ENCODE measurements at places on chromosomes 4 and X.

- DNase-seq, result no peak
Observed at GRCh38 chrX:118665204-118665603, 62.2 kb upstream of the IL13RA1 start.

- no peak for DNase-seq
Observed at GRCh38 chrX:50180073-50180940, 20.5 kb downstream of the AKAP4 start.

DNA sequence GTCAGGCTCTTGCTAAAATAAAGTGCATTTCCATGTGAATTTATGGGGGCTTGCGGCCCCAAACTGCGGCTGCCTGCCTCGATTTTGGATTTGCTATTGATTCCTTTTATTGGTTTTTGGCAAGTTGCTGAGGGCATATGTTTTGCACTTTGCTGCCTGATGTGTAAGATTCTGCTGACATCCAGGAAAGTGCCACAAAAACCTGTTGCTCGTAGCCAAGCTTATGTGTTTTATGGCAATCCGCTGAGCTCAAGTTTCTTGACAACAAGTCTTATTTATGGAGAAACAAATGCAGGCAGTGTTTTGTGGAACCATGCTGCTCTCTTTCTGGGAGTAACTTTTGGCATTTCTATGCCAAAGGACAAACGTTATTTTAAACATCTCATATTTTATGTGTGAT is 97.3 kb upstream of the DDIT4L start:
- DNase-seq, result no peak

GRCh38 chrX:62839596-62839995 is 511.5 kb downstream of the SPIN4 start:
- no peak for DNase-seq

GRCh38 chr4:165774326-165774725 is 98.7 kb upstream of the TLL1 start:
- no peak for DNase-seq

- DNase-seq, result no peak
Observed at GRCh38 chrX:118554511-118554910, 58.9 kb downstream of the DOCK11 start.

DNA sequence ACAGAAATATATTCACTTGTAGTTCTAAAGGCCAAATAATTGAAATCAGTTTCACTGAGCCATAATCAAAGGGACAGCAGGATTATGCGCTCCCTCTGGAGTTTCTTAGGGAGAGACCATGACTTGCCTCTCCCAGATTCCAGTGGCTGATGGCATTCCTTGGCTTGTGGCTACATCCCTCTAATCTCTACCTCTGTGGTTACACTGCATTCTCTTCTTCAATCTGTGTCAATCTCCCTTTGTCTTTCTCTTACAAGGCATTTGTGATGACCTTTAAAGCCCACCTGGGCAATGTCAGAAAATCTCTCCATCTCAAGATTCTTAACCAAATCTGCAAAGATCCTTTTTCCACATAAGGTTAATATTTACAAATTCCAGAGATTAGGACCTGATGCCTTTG is 260.2 kb downstream of the UNC5C start:
- no peak for DNase-seq

DNA sequence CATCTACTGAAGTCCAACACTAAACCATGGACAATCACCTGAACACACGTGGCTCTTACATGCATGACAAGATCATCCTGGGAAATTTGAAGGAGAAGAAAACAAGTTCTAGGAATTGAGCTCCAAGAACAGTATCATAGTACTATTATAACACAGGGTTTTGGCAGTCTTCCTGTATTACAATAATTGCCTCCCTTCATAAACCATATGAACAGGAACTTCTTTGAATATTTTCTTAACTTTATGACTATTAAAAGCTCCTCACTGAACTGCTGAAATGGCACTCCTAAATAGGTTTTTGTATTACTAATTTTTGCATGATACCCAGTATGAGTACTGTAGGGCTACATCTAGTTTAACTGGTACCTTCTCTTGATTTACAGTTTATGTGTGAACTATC is 130.0 kb downstream of the ZAR1 start:
- DNase-seq, result no peak

- DNase-seq, result no peak
Observed at GRCh38 chrX:22366166-22366702, 93.5 kb downstream of the CBLL2 start.

DNA sequence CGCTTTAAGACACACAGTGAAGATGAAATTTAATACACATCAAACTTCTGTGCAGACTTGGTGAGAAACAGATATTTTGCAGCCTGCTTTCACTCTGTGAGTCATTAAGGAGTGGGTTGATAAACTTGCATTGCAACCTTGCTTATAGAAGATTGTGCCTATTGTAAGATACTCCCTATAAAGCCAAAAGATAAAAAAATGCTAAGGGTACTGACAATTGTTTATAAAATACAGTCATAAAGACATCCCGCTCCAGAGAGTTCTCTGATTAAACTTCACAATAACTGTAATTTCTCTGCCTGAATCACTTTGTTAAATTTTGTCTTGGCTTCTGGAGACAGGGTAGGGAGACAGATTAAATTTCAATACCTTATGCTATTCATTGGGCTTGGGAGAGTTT is 49.1 kb downstream of the GALNT7 start:
- no peak for DNase-seq

- no peak for DNase-seq
Observed at GRCh38 chr4:77505275-77505957, 100.2 kb upstream of the CXCL13 start.

DNA sequence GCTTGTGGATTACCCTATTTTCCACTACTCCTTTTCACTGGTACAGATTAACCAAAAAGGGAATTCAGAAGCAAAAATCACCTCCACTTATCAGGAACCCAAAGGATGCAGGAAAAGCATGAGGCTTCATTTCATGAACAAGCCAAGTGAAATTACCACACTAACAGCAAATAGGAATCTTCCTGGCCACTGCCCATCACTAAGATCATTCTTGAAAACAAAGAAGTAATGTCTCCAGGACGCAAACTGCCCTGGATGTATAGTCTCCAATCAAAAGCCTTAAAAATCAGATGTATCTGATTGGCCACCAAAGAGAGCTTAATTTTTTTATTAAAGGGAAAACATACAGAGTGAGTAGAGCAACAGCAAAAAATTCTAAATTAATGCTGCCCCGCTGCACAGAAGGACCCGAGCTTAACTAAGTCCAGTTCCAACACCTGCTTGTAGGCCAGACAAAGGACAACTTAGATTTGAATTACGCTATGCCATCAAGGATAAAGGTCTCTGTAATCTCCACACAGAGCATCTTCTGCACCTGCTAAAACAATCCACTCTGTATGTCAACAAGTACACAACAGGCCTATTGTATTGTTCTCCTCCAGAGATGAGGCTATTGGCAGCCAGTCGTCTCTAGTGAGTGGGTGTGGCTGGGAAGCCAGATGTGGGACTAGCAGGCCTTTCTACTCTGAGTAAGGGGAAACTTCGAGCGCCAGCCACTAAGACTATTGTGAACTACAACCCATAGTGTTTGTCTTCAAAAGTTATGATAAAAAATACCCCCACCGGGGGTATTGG is 12.4 kb downstream of the ZDHHC9 start:
- no peak for DNase-seq

DNA sequence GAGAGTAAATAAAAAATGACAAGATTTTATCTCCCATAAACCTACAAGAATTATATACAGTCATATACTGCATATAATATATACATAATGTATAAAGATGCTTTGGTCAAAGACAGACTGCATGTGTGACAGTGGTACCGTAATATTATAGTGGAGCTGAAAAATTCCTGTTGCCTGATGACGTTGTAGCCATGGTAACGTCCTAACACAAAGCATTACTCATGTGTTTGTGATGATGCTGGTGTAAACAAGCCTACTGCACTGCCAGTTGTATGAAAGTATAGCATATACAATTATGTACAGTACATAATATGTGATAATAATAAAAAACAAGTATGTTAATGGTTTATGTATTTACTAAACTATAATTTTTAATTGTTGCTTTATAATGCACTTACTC is 245.2 kb upstream of the CENPE start:
- no peak for DNase-seq

DNA sequence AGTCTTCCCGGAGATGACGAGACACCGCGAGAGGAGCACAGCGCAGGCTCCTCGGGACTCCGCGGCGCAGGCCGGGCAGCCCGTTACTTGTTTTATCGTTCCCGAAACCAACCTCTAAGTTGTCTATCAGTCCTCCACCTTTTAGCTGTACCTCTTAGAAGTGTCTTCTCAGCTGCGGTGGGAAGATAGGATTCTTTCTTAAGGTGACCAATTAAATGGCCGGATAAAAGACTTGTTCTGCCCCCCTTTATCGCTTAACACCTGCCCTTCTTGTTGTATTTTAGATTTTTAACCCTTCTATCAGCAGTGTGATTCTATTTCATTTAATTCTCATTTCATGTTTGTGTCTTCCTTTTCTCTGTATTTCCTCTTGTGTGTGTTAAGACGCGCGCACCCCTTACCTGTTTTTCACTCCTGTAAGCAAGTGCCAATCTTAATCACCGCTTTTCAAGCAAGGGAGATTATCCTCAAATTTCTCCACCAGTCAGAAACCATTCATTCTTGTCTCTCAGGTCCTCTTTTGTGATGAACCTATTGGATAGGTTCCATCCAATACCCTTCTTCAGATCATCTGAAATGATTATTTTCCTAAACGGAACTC is at the start of gene SLC9B2:
SLC9B2 (minus strand) TSS at position 15 of the 601 bp plus-strand sequence. CDS start 9,211 bp downstream, outside the sequence.
- DNase-seq, result no peak

Data from stimulated activated CD4-positive, alpha-beta T cell treated with anti-CD3 and anti-CD28 coated beads, Interleukin-12 subunit alpha, Interleukin-12 subunit beta, amount 100 ng/mL, for 24 hours (primary cell).